ENCODE measurements at places on chromosomes 2 and 18.

DNA sequence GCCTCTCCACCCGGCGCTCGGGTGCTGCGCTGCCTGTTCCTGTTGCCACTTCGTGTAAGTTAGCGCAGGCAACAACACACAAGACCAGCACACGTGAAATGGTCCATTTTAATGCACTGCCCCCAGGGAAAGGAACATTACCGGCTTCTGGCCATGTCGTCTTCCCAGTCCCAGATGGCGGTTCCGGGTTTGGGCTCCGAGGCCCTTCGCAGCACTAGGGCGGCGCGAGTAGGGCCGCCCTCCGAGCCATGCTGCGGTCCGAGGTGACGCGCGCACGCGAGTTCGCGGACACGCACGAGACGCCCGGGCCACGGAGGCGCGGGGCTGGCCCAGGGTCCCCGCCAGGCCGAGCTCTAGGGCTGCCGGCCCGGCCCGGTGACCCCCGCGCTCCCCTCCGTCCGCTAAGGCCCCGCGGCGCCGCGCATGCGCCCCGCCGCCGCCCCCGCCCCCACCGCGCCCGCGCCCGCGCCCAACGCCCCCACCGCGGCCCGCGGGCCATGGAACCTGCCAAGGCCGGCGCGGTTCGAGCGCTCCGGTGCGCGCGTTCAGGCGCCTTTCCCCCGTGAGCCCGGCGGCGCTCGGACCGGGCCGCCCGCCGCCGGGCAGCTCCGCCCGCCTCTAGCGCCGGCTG, 367 bp upstream of the ZNF236 start:
- DNase-seq = peak; percentile 59

GRCh38 chr2:1824202-1824905, 80.0 kb upstream of the PXDN start:
- no peak for DNase-seq

GRCh38 chr2:234320066-234320465, 176.8 kb downstream of the ARL4C start:
- no peak for DNase-seq

- DNase-seq = no peak
These were observed 21.6 kb downstream of the MAP2 start for GRCh38 chr2:209445485-209445884.

DNA sequence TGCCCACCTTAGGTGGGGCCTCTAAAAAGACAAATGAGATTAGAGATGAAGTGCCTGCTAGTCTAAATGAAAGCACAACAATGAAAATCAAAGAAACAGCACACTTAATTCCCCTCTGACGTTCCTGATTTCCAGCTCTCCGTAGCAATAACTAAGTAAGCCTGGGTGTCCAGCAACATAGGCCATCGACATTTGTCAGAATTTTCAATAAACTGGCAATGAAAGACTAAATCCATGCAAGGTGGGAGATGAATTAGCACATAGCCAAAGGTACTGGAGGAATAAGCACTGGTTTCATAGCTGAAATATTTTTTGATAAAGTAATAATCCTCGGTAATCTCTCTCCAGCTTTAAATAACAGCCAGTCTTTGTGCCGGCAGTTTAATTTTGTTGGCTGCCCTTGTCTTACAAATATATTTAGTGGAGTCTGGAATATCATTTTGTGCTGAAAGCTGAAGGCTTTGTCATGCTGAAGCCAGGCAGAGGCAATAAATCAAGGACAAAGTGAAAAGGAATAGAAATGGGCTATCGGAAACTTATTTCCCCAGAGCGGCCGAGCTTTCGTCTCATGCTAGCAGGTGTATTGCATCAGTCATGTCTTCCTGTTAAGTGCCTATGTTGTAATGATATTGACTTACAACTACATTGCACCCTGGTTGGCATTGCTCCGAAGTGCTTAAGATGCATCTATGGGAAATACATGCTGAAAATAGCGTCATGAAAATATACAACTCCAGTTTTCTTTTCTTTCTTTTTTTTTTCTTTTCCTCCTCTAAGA, 790.1 kb downstream of the CNTNAP5 start:
- DNase-seq = no peak

DNA sequence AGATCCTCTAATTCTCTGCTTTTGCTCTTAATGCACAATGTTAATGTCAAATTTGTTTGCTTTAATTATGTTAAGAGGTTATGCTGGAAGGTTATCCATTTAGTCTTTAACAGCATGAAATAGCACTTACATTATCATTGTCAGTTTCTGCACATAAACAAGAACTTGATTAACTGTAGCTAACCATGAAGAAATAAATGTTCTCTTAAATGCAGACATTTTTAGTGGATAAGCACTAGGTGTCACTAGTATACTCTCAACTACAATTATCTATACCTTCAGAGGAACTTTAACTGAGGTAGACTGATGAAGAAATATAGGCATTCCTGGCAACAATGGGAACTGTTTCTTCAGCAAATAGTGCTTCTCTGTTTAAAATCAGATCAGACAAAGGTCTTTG, 178.8 kb upstream of the CHST9 start:
- DNase-seq = no peak

GRCh38 chr18:73842795-73843394, 304.7 kb downstream of the FBXO15 start:
- no peak for DNase-seq

- no peak for DNase-seq
These were observed 90.0 kb upstream of the HS6ST1 start for GRCh38 chr2:128408349-128409305.

DNA sequence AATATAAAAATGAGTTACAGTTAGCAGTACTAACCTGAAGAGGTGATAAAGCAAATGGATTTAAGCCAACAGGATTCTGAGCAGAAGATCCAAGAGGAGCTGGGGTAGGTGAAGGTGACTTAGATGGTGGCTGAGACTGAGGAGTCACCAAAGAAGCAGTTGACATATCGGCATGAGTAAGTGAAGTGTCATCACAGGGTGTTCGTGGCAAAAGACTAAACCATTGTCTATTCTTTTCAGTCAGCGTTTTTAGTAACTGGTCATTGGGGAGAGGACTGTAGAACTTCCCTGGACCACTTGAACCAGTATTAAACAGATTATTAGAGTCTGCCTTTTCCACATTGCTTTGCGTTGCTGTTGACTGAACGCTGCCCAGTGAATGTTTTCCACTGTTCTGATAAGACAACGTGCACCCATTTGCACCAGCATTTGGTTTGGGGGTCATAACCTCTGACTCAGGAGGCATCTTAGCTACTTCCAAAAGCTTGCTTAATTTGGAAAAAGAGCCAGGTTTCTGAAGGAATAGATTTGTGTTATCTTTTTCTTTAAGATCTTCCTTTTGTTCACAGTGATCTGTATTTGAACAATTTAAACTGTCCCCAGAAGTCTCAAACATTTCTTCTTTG, 63.3 kb upstream of the WDSUB1 start:
- DNase-seq = no peak

DNA sequence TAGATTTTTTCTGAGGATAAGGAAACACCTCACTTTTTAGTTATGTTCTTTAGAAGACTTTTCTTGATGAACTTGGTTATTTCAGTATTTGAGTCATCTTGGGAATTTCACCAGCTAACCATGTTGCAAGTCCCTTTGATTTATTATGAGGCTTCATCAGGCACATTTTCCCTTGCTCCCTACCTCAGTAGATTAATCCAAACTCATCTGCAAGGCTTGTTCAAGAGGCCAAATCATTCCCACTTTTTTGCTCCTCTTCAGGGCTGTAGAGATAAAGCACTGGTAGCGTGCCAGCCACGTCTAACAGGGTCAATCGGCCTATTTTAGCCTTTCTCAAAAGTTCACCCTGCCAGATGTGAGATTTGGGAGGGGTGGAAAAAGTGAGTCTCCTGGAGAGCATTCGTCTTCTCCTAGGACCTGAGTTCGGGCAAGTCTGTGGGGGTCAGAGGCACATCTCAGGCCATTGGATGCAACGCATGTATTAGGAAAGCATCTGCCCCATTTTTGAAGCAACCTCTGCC, 120.3 kb downstream of the RDH14 start:
- no peak for DNase-seq

DNA sequence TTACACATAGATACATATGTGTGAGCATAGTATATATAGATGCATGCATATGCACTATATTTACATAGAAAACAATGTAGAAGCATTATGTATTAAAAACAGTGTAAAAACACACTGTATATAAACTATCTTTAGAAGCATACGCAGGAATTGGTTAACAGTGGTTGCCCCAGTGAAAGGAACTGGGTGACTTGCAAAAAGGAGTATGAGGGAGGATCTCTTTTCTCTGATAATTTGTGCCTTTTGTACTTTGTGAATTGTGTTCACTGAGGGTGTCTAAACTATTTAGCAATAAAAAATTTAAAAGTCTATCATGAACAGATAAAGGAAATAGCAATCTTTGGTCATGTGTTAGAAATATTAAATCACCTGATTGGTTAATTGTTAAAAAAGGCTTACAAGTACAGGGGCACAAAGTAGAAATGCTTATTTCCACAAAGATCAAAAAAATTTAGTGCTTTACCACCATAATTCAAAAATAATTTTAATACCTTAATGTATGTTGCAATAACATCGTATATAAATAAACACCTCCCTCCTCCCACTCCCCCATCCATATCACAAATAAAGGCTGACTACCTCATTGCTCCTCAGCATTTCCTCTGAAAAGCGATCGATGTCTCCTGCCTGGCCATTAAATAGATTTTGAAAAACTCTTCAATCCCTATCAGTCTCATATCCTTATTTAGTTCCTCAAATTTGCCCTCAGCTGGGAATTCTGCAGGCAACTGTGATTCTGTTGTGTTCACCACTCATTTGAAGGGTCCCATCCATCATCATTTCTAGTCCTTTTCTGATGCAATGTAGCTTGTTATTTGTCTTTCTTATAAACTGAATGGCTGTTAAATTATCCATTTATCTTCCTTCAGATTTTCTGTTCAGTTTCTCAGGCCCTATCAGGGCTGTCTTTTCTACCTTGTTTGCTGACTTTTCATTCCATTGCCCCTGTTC, 257.3 kb downstream of the AGPS start:
- no peak for DNase-seq

DNA sequence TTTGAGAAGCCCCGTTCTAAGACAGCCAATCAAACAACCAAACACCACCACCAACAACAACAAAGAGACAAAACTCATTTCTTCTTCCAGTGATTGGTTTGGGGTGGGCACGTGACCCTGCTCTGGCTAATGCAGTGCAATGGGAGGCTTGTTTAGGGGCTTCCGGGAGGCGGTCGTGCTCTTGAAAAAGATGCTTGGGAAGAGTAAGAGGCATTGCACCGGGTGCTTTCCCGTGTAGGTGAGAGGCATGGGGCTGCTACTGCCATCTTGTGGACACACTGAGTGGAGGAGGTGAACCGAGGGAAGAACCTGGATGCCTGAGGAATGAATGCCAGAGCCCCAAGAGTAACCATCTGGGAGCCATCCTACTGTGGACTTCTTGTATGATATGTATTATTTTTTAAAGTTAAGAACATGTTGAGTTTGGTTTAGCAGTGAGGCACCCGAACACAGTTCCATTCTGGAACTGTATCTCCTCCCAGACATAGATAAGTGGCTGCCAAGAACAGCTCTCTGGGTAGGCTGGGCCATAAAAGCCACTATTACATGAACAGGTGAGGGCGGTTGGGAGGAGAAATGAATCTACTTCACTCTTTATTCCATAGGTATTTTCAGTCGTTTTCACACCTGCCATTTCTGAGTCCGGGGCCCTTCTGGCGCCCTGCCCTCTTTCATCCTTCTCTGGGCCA, 19.1 kb upstream of the ARHGAP25 start:
- DNase-seq = no peak

DNA sequence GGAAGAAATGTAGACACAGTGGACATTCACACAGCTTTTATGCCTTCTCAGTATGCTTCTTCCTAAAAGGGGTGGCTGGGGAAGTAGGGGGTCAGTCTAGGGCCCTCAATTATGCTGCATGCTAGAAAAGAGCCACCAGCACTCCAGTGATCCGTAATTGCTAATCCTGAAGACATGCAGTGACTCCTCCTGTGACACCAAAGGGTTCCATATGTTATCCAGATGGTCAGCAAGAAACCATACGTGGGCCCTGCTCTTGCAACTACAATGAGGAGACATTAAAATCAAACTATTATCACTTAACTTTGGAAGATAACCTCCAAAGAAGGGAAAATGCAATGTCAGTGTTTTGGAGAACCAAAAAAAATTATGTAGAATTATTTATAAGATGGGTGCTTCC, 143.4 kb upstream of the LYPD1 start:
- no peak for DNase-seq

DNA sequence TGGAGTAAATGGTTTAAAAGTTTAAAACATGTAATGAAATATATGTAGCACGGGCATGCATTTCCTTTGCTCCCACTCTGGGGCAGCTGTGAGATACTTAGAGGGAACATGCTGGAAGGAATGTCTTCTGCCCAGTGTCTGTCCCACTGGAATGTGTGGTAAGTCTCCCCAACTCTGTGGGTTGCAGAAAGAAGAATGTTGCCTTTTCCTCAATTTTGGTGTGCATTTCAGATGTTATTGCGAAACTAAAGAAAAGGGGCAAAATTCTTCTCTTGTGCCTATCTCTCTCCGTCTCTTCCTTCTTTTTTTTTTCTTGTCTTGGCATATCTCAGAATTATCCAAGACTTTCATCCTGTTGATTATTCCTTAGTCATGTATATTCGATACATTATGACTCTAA, 201.1 kb downstream of the SH3RF3 start:
- no peak for DNase-seq

GRCh38 chr2:96872591-96873349, 2.9 kb upstream of the SEMA4C start:
- no peak for DNase-seq
